ENCODE measurements at places on chromosomes 7 and 10. TPM values are rescaled to one million over a fixed set of nuclear protein-coding genes. Genes with fewer than 3 reads are reported as not detected.

- no peak for DNase-seq
These were observed 209.9 kb downstream of the CHCHD3 start for GRCh38 chr7:132872034-132872433.

DNA sequence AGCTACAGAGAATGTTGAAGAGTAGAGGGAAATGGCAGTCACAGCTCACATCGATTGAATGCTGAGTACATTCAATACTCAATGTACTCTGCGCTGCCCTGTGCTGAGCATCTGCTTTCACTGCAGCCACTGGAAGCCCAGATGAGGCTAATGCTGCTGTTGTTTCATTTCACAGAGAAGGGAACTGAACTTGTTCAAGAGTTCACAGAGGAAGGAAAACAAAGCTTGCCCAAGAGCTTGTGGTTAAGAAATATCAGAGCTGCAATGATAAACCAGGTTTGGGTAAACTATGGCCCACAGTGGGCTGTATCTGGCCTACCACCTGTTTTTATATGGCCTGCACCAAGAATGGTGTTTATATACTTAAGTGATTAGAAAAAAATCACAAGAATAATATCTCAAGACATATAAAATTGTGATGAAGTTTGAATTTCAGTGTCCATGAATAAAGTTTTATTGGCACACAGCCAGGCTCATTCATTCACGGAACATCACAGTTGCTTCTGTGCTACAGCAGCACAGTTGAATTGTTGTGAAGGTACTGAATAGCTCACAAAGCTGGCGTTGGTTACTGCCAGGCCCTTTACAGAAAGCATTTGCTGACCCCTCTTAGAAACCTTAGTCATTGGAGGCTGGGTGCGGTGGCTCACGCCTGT, 64.1 kb downstream of the CFAP58 start:
- no peak for DNase-seq

FXYD4 gene
- not detected for total RNA-seq

DNA sequence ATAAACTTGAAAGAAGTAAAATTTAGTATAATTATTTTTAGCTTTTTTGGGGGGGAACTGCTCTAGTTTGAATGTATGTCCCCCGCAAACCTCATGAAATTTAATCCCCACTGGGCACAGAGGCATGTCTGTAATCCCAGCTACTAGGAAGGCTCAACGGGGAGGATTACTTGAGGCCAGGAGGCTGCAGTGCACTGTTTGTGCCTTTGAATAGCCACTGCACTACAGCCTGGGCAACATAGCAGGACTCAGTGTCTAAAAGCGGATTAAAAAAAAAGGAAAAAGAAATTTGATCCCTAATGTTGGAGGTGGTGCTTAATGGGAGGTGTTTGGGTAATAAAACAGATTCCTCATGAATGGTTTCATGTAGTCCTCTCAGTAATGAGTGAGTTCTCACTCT, 43.1 kb upstream of the PHF14 start:
- no peak for DNase-seq

GRCh38 chr10:87623191-87623590, 36.5 kb upstream of the PAPSS2 start:
- no peak for DNase-seq

DNA sequence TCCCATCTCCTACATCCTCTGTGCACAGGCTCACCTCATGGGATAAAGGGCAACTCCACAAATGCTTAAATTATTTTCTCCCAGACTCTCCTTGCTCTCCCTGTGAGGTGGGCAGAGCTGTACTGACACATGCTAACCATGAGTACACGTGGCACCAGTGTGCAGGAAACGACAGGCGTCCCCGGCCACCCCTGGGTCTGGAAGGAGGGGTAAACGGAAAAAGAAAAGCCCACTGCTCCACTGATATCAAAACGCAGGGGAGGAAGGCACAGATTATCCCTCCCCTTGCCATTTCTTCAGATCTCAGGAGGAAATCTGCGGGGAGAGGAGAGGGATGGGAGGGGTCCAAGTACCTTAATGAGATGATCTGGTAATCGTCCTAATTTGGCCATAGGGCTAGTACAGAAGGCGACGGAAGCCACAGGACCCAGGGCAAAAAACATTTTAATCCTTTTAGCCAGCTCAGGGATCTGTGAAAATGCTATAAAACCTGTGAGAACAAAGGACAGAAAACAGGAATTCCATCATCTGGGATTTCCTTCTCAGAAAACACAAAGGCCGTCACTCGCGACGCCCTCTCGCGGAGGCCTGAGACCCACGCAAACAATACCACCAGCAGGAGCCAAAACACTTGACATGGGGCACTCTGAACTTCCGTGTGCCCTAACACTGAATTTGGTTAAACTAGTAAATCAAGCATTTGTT, 17.8 kb upstream of the CH25H start:
- no peak for DNase-seq

DNA sequence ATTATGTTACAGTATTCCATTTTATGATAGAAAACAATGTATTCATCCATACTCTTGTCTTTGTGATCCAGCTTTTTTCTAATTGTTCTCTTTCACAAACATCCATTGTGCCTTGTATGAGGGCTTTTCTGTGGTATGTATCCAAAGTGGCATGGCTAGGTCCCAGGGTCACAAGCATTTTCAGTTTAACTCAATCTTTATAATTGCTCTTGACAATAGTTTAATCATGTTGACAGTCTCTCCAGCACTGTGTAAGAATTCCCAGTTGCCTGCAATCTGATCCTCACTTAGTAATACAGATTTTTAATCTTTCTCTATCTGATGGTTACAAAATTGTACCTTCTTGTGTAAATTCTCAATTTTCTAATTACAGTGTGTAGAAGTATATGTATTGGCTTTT, 533.4 kb downstream of the NEBL start:
- DNase-seq, result no peak

- DNase-seq, result no peak
These were observed 52.4 kb upstream of the GNAI1 start for GRCh38 chr7:80082213-80082612.

DNA sequence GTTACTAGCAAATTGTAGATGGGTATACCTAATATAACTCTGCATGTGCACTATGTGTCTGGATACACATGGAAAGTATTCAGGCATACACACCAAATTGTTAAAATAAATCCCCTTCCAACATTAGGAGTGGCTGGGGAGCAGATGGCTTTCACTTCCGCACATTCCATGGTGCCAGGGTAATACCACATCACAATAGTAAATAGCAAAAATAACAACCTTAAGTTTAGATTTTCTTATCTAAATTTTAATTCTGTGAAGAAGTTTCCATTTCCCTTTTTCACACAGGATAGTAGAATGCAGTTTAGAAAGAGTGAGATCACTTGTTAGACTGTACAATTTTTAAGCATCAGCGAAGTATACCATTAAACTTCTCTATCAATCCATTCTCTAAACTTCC, 5.8 kb upstream of the ALOX5 start:
- no peak for DNase-seq

GRCh38 chr10:48526846-48527505, 77.9 kb downstream of the ARHGAP22 start:
- DNase-seq, result no peak

- DNase-seq, result peak; percentile 78
These were observed 6.0 kb downstream of the PARD3 start for GRCh38 chr10:34808801-34809745.

DNA sequence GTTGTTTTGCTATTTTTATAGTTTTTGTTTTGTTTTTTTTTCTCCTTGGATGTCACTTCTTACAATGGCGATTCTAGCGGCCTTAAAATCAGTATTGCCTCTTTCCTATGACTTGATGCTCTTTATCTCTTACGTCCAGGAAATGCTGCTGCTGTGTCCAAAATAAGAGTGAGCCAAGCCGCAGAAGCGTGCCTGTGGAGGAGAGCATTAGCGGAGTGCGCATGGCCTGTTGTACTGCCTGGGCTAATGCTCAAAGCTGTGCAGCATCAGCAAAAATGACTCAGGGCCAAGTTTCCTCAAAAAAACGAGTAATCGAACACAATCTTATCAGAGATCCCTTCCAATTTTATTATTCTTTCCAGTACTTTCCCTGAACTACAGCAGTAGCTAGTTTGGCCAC, 18.5 kb upstream of the GAD2 start:
- DNase-seq, result no peak

DNA sequence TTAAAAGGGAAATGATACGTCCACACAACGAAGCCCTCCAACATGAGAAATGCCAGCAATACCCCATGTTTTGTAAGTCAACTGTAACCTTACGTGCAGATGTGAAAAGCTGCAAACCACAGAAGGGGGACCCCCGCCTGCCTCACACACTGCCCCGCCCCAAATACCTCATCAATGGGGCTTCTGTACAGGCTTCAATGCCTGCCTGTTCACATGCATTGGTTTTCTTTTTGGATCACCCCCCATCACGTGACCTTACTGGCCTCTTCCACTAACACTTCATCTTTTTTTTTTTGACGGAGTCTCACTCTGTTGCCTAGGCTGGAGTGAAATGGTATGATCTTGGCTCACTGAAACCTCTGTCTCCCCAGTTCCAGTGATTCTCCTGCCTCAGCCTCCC, 224.0 kb downstream of the TNS3 start:
- no peak for DNase-seq

GJC3 gene
- 0.95 TPM for total RNA-seq

GRCh38 chr7:105661625-105662024, 80.3 kb upstream of the EFCAB10 start:
- DNase-seq, result no peak

- DNase-seq, result no peak
These were observed 54.8 kb upstream of the CACUL1 start for GRCh38 chr10:118809357-118810220.

- DNase-seq, result no peak
These were observed 667.6 kb upstream of the FOXK1 start for GRCh38 chr7:4014346-4015050.

DNA sequence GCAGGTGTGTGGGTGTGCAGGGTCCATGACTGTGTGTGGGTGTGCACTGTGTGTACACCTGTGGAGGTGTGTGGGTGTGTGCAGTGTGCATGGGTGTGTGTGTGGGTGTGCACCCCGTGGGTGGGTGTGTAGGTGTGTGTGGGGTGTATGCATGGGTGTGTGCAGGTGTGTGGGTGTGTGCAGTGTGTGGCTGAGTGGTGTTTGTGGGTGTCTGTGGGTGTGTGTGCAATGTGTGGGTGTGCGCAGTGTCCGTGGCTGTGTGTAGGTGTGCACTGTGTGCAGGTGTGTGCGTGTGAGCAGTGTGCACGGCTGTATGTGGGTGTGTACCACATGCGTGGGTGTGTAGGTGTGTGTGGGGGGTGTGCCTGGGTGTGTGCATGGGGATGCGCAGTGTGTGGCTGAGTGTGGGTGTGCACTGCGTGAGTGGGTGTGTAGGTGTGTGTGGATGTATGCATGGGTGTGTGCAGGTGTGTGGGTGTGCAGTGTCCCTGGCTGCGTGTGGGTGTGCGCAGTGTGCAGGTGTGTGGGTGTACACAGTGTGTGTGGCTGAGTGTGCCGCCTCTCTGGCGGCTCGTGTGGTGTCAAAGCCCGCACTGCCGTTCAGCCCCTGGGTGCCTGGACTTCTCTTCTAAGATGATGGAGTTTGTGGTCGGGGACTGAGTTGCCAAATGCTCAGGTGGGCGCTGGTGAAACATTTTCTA, 208.3 kb downstream of the DNAJB6 start:
- peak; percentile 39 for DNase-seq

DNA sequence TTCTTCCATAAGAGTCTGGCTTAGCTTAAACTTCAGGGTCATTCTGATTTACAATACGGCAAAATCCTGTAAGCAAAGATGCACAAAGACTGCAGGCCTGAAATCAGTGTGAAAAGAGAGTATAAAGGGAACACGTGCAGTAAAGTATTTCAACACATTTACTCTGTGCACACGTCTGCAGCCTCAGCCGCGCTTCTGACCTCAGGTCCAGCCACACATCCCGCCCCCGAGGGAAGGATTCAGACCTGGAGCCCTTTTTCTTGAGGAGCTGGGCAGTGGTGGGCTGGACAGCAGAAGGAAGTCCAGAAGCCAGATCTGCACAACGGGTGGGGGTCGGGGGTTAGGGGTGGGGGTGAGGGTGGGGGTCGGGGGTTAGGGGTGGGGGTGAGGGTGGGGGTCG, 58.9 kb upstream of the FAM20C start:
- DNase-seq, result no peak

HTR7 gene
- 0.83 TPM for total RNA-seq

DNA sequence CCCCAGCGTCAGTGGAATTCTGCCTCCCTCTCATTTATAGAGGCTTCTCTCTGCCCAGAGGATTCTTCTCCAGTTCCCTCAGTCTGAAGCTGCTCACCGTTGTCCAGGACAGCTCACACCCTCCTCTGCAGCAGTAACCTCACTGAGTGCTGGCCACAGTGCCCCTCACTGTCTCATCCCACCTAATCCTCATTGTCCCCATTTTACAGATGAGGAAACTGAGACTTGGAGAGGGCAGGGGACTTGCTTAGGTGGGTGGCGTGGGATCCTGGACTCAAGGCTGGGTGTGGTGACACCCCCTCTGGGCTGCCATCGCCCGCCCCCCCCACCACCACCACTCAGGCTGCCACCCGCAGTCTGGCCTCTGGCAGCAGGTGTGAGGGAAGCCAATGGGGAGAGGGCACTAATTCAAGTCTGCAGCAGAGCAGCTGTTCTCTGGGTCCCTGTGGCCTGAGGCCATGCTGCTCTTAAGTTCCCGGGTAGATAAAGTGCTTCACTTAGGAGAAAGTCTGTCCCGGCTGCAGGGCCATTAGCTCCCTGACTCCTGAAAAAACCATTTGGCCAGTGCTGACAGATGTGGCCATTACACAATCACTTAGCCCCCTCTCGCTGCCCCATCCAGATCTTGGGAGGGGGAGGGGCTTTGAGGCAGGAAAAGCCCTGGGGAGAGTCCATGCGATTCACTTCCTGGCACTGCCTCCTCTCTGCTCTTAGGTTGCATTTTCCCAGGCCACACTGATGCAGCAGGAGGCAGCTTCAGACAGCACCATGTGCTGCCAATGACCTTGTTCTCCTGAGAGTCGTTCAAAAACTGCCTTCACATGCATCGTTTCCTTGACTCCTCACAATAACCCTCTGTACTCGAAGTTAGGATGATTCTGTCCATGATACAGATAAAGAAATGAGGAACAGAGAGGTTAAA, 36.3 kb downstream of the DRGX start:
- no peak for DNase-seq

Data from sigmoid colon (tissue), 7 donors.